ENCODE measurements at places on chromosomes 16 and 17.

DNA sequence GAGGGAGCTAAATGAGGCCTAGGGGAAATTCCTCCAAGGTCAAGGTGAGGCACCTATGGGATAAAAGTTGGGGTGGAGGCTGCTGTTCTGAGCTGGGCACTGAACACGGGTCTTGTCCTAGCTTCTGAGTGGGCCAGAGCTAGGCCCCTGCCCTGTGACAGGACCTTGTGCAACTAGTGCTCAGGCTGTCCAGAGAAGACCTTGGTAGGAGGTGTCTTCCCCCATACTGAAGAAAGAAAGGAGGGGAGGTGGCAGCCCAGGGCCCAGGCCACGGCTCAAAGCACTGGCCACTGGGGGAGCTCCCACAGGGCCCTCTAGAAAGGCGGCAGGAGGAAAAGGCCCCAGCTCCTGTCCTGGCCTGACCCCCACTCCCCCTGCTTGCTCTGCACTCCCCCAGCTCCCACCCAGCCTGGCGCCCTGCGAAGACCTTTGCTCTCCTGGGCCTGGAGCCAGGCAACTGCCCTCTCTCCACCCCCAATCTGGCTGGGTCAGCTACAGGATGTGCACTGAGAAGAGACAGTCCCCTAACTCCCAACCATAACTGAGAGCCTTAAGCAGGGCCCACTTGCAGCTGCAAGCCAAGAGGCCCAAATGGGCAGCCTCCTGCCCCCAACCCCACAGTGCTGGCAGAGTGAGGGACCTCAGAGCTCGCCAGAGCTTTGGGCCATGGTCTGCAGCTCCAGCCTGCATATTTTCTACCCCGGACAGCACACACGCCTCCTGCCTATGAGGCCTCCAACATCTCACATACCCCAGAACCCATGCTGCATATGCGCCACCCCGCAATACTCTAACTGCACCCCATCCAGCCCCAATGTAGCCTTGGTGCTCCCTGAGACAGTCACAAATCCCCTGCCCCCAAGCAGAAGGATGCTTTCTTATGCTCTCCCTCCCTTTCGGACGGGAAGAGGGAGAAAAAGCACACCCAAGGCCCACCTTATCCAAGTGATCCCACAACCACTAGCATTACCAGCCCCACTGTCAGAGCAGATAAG lies 15.3 kb downstream of the HSD11B2 start:
- no peak for DNase-seq

DNA sequence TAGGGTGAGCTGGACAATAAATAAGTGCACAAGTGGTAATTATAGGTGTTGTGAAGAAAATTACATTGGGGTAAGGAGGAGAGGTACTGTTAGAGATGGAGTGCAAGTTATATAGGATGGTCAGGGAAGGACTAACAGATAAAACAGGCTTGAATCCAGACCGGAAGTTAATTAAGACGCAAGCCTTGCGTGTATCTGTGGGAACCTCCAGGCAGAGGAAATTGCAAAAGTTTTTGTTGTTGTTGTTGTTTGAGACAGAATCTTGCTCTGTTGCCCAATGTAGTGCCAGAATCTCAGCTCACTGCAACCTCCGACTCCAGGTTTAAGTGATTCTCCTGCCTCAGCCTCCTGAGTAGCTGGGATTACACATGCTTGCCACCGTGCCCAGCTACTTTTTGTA lies 2.4 kb upstream of the ZNF18 start:
- no peak for DNase-seq

DNA sequence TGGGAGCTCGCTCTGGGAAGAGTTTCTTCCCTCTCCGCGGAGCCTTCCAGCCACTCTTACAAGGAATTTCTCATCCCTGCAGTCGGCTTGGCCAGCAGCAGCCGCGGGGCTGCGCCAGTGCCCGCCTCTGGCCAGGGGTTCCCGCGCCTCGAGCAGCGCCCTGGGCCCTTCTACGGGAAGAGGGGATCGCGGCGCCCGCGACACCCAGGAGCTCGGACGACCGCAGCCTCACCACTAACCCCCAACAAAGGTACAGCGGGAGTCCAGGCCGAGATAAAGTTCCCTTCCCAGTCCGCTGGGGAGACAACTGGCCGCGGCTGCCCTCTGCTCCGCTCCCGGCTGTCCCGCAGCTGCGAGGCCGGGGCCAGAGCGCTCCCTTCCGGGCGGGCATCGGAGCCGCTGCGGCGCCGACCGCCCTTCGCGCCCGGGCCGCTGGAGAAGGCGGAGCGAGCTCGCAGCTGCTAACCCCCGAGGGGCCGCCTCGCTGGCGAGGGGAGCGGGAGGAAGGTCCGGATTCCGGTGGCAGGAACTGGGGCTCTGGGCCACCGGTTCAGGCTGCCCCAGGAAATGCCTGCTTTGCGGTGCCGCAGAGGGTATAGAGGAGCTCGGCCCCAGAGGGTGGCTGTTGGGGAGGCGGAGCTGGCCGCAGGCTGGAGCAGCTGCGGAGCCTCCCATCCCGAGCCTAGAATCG lies 3.6 kb upstream of the HS3ST3B1 start:
- DNase-seq: peak; percentile 77

GRCh38 chr17:55168958-55169687 lies 95.6 kb upstream of the HLF start:
- no peak for DNase-seq

GRCh38 chr16:75575958-75576357 lies 9.8 kb downstream of the GABARAPL2 start:
- no peak for DNase-seq

GRCh38 chr17:6066183-6066948 lies 3.8 kb upstream of the WSCD1 start:
- no peak for DNase-seq

- no peak for DNase-seq
Observed at GRCh38 chr17:32235588-32235987, 30.0 kb upstream of the RHBDL3 start.

DNA sequence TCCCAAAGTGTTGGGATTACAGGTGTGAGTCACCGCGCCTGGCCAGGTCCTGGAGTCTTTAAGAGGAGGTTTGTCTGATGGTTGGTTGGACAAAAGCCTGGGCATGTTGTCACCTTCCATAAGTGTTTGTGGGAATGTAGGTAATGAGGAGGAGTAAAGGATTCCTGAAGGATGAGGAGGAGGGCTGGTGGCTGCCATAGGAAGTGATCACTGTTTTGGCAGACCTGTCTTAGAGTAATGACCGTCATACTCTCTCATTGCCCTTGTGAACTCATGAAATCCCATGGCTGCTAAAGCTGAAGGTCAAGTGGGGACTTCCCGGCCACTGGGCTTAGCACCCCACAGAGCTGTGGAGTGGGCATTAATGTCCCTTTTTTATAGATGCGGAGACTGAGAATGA lies 40.5 kb downstream of the TENT4B start:
- DNase-seq: no peak

GRCh38 chr17:75047398-75048098 lies 523 bp downstream of the KCTD2 start:
- no peak for DNase-seq

- DNase-seq: no peak
Observed at GRCh38 chr16:63426275-63426870, 1390.1 kb upstream of the CDH8 start.

DNA sequence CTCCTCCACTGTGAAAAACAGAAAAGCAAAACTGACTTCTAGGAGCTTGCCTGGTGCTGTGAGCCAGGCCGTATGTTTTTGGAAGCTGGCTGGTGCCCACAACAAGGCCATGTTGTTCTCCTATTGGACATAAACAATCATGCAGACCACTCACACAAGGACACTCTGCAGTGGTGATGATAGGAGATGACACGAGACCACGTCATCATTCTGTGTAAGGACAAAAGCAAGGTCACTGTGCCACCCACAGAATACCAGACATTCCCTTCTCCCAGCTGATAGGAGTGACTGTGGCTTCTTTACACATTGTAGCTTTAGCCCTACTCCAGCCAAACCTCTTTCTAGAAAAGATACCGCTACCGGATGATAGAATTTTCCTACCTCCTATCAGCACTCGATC lies 47.7 kb upstream of the LCMT1 start:
- no peak for DNase-seq

GRCh38 chr16:11669380-11670146 lies 1.3 kb downstream of the SNN start:
- no peak for DNase-seq

GRCh38 chr17:58041161-58041560 lies 34.1 kb upstream of the SRSF1 start:
- DNase-seq: no peak

DNA sequence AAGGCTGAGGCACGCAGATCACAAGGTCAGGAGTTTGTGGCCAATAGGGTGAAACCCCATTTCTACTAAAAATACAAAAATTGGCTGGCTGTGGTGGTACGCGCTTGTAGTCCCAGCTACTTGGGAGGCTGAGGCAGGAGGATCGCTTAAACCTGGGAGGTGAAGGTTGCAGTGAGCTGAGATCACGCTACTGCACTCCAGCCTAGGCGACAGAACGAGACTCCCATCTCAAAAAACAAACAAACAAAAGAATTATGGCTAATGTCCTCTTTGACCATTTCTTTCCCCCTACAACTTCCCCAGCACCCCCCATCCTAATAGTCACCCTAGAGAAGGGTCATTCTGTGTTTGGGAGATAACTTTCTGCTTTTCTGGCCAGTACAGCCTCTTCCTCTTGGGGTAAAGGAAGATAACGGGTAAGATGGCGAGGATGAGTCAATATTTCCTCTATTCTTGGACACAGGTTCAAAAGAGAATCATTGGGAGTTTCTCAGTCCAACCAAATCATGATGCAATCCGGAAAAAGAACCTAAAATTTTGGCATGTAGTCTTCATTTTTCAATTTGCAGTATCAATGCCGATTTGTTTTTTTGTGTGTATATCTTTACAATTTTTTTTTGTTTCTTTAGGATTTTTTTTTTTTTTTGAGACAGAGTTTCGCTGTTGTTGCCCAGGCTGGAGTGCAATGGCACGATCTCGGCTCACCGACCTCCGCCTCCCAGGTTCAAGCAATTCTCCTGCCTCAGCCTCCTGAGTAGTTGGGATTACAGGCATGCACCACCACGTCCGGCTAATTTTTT lies 107.6 kb upstream of the MED13 start:
- no peak for DNase-seq

DNA sequence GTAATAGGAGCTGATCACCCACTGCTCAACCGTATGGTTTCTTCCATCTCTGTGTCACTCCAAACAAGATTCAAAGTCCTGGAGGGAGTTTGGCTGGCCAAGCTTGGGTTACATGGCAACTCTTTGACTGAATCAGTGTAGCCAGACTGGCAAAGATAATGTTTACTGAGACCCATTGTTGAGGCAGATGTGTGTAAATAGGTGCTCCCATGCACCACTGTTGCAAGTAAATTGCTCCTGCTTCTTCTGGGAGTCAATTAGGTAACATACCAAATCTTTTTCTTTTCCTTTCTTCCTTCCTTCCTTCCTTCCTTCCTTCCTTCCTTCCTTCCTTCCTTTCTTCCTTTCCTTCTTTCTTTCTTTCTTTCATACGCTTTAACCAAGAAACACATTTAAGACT lies 86.3 kb upstream of the DHX40 start:
- no peak for DNase-seq

GRCh38 chr17:82808006-82808405 lies 31.8 kb downstream of the ZNF750 start:
- no peak for DNase-seq

GRCh38 chr16:75943705-75944514 lies 217.6 kb upstream of the CPHXL start:
- DNase-seq: no peak

- DNase-seq: no peak
Observed at GRCh38 chr17:39647256-39647655, 10.3 kb downstream of the STARD3 start.

DNA sequence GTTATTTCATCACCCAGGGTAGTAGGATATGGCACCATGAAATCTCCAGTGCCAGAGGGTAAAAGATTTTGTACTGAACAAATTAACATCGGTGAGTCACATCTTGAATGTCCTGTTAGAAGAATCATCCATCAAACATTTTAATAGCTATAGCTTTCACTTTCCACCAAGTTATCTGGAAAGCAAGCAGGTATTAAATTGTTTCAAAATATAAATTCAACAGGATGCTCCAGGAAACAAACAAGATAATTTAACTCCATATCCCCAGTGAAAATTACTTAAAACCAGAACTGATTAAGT lies 2.4 kb downstream of the VEZF1 start:
- no peak for DNase-seq

DNA sequence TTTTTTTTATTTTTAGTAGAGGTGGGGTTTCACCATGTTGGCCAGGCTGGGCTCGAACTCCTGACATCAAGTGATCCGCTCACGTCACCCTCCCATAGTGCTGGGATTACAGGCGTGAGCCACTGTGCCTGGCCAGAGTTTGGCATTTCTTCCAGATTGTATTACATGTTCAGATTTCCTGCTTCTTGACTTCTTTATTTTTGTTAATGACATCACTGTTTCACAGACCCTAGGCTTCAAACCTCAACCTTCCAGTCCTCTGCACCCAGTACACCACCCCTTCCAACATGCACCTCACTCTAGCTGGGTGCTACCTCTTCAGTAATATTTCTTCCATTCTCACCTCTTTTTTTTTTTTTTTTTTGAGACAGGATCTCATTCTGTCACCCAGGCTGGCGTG lies 53.6 kb upstream of the ZFHX3 start:
- no peak for DNase-seq

DNA sequence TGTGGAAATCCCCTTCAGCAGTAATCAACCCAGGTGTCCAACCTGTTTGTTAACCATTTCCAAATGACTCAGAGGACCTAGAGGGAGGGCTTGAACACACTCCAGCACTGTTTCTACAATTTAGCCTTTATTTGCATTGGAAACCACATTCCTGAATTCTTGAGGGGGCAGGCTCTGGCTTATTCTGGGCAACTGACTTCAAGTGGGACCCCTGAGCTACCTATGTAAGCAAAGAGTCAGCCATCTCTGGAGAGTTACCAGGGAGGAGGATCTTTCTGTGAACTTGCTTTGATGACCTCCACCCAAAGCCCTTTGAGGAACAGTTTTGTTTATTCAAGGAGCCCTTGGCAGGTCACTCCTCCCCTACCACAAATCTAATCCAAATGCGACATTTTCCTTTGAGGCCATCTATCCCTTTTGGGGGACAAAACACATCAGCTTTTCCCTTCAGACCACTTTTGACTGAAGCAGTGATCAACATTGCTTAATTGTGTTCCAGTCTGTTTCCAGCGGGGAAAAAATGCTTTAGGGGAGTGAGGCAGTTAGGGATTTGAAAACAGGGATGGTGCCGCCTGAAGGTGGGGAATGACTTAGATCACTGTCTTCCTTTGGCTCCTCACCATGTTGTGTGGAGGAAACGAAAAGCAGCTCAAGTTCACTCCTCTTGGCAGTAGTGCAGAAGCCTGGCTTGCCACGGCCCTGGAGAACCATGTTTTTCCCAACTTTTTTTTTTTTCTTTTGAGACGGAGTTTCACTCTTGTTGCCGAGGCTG lies 46.2 kb downstream of the TUBD1 start:
- peak; percentile 48 for DNase-seq

- DNase-seq: no peak
Observed at GRCh38 chr17:72562615-72563188, 441.9 kb downstream of the SOX9 start.

DNA sequence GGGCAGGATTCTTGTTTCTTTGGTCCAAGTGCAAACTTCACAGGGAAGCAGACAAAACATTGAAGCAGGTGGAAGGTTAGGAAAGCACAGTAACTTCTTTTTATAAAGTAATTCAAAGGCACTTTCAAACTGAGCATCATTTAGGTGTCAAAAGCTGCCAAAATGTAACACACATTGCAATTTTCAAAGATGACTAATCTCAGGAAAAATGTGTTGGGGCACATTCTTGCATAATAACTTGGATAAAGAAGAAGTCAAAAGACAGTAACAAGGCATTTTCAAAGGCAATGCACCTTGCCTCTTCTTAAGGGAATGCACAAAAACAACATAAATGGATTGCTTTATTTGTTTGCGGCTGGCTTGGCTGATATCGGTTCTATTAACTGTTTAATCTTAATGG lies 3.6 kb downstream of the KCNJ2 start:
- DNase-seq: no peak

GRCh38 chr16:24188751-24189318 lies 67.3 kb upstream of the CACNG3 start:
- DNase-seq: no peak

Data from H9 (cell line).